Right ventricle myocardium inferior (tissue), 1 donor: ENCODE measurements at places on chromosomes 1 and 21.

GRCh38 chr1:155473151-155473821 is 89.3 kb downstream of the ASH1L start:
- DNase-seq, result no peak

GRCh38 chr1:156648951-156649350 is 7.0 kb downstream of the BCAN start:
- peak; percentile 1 for DNase-seq

DNA sequence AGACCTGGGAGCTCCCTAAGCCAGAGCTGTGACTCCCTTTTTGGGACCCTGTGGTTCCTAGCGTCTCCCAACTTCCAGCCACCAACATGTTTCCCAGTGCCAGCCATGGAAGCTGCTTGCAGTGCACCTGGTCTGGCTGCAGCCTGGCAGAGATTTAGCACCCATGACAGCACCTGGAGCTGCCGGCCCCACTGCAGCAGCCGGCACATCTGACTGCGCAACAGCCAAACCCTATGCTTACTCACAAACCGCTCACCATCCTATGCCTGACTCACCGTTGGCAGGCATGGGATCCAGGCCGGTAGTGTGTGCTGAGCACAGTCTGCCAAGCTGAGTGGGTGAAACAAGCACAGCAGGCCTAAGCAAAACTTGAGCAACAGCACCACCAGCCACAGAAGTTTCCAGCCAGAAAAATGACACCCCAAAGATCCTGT is 435.9 kb upstream of the PRMT6 start:
- DNase-seq, result no peak

- DNase-seq, result no peak
Observed at GRCh38 chr1:8482979-8483381, 165.1 kb downstream of the SLC45A1 start.

- DNase-seq, result no peak
Observed at GRCh38 chr1:76142771-76143540, 68.4 kb downstream of the ST6GALNAC3 start.

GRCh38 chr1:110089561-110090275 is 19.2 kb upstream of the ALX3 start:
- no peak for DNase-seq

GRCh38 chr1:6727535-6727934 is 25.9 kb upstream of the DNAJC11 start:
- no peak for DNase-seq

GRCh38 chr1:47781171-47781959 is 215.8 kb downstream of the TRABD2B start:
- DNase-seq, result peak; percentile 82

DNA sequence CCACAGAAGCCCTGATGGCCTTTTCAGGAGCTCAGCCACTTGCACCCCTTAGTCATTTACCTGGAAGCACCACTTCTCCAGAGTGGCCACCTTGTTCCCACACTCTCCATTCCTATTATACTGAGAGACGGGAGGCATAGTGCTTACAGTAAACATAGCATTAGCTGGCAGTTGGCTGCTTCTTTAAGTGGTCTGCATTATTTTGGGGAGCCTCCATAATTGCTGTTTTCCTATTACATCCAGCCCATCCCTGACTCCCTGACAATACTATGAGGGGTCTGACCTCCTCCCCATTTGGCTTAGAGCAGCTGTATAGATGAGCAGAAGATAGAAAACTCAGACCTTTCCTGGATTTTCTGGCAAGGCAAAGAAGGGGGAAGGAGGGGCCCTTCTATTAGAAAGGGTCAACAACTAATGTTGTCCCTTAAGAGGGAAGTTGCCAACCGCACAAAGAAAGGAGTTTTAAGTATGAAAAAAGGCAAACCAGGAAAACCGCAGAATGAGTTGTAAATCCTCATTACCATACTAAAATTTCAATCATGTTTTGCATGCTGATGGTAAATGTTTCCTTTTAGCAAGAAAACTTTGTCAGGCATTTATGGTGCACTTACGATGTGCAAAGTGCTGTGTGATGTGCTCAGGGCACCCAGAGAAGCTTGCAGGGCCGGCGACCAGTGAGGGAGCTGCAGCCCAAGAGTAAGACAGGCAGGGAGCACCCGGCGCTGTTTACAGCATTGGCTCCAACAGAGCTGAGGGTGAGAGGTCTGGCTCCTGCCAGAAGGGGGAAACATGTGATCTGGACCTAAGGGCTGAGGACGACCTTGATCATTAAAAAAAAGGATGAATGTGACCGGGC is 167.3 kb downstream of the ZZZ3 start:
- DNase-seq, result no peak

DNA sequence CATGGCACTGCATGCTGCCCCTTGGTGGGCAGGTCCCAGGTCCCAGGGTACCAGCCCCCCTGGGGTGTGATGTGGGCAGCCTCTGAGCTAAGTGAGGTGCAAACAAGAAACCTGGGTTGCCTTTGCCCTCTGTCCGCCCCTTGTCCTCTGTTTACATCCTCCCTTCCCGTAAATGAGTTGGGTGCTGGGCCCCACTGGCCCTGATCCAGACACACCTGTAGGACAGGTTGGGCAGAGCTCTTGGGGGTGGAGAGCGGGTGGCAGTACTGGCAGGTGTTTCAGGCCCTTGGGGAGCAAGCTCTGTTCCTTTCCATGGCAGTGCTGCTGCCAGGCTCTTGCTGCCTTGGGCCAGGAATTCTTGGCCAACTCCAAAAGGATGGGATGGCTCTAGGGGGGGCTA is 35.8 kb downstream of the ELF3 start:
- DNase-seq, result no peak
